Ammon's horn (tissue), 1 donor: ENCODE measurements at places on chromosomes 6 and 20.

DNA sequence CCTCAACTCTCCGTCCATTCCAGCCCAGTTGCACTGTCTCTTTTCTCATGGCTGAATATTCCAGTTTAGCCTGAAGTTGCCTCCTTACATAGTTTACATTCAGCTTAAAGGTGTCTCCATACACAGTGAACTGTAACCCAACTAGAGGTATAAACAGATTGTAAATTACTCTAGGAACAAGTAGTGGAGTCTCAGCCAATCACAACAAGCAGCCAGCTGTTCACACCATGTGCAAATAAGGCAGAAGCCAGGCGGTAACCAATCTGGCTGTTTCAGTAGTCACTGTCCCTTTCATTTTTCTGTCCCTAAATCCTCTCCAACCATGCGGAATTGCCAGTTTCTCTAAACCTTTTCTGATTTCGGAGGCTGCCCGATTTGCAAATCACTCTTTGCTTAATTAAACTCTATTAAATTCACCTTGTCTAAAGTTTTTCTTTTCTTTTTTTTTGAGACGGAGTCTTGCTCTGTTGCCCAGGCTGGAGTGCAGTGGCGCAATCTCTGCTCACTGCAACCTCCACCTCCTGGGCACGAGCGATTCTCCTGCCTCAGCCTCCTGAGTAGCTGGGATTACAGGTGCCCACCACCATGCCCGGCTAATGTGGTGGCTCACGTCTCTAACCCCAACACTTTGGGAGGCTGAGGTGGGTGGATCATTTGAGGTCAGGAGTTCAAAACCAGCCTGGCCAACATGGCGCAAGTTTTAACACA lies 37.6 kb upstream of the GFOD1 start:
- DNase-seq = no peak

DNA sequence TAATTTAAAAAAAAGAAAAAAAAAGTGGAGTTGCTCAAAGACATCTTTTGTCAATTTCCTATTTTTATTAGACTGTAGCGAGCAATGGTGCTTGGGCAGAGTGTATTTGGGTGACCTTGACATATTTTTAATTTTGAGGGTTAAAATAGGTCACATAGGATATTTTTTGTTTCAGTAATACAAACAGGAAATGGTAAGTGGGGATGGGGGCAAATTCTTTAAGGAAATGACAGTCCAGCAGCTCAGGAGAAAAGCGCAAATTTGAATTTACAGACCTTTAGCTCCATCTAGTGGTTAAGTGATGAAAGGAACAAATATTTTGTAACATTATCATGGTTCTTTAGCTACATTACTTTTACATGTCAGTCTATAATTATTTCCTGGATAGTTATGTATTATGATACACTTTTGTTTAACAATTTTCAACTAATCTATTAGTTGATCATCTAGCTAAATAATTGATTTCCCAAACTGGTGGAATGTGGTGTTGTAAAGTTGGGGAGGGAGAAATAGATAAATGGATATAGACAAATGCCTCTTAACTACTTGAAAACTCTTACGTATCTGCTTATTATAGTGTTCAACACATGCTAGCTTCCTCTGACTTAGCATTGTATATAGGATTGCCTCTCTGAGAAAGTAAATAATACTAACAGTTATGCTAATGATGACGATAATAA lies 10.0 kb downstream of the CITED2 start:
- peak; percentile 53 for DNase-seq

DNA sequence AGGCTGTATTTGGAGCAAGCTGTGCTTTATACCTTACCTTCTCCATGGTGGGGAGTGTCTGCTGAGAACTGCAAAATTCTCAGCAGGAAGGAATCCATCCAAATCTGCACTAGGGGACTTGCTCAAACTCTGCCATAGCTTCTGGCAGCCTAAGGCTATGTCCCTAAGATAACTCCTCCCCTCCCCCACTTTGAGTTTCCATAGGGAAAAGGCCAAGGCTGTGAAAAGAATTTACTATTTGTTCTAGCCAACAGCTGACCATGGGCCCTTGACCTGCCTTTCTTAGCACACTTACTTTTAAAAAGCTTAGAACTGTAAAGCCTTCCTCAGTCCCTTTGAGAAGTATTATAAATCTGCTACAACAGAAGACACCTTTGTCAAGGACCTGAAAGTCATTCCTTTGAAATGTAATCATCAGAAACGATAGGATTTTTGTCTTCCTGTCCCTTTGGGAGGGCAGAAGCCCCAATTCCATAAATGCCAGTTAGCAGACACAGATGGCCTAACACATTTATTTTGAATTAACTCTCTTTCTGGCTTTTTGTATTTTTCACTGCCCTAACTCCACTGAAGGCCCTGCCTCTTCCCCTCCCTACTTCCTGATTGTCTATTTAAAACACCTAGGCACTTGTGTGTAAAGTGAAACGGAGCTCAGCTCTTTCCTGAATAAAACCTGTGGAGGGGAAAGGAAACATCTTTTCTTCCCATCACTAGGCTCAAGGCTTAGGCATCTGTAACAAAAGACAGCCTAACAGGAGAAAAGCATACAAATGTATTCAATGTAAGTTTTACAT lies 157.1 kb downstream of the AKAP7 start:
- no peak for DNase-seq

GRCh38 chr6:53344969-53345368 lies 3.8 kb downstream of the ELOVL5 start:
- no peak for DNase-seq

GRCh38 chr6:44061375-44062104 lies 65.7 kb downstream of the MRPL14 start:
- no peak for DNase-seq

- DNase-seq = peak; percentile 62
These were observed 285.4 kb downstream of the THBS2 start for GRCh38 chr6:168968228-168968627.

DNA sequence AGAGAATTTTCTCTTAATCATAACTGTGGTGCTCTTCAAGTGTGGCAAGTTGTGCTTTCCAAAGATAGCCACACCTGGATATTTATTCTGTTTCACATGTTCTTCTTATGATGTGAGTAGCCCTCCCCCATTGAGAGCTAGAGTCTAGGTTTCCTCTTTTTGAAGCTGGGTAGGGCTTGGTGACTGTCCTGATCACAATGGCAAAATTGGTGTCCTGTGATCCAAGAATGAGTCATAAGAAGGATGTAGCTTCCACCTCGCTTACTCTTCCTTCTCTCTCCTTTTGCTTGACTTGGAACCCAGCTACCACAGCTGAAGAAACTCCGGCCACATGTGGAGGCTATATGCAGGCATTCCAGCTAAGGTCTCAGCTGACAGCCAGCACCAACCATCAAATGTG lies 7.4 kb upstream of the IGF2R start:
- no peak for DNase-seq

DNA sequence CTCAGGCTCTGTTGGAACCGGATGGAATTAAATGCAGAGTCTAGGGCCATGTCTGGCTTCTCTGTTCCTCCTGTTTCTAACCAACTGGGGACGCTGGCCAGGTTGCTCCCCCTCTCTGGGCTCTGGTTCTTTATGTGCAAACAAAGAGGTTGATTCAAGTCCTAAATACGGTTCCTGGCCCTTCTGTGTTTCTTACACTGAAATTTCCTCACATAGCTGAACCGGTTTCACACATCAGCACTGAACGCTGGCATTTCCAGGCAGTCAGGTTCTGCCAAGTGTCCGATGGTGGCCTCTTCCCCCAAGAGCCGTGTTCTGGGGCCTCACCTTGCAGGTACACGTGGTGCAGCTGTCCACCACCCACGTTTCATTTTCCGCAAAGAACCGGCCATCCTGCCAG lies 13.5 kb downstream of the THBS2 start:
- peak; percentile 63 for DNase-seq

- peak; percentile 48 for DNase-seq
These were observed 3.0 kb upstream of the FOXO3 start for GRCh38 chr6:108557494-108558371.

- peak; percentile 83 for DNase-seq
These were observed 11.7 kb downstream of the SFT2D1 start for GRCh38 chr6:166330612-166331011.

DNA sequence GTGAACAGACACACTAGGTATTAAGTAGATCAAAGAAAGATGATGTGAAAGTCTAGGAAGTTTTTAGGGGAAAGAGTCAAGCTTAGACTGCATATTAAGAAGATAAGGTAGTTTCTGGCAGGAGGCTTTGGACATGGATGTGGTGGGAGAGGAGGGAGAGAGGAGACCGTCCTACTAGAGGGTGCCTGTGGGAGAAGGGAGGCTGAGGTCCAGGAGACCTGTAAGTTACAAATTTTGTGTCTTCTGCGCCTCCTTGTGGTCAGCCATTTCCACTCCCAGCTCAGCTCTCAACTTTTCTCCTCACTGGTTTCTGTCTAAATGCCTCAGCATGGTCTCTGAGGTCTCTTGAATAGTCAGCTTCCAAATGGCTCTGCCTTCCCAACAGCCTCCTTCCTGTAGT lies 193.5 kb downstream of the UNC5CL start:
- peak; percentile 11 for DNase-seq

DNA sequence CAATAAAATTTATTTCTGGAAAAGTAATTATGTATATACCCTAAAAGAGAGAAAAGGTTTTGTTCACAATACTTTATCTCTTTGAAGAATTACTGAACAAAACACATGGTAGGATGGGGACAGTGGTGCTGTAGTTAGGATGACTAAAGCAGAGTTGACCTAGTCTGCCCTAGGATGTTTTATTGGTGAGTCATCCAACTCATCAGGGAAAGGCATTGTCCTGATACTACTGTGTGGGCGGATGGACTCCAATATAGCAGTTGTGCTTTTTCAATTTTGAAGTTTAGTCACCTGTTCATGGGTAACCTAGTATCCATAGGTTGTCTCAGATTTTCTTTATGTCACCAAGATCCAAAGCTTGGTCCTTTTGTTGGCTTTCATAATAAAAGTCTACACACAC lies 53.3 kb upstream of the EYS start:
- no peak for DNase-seq

DNA sequence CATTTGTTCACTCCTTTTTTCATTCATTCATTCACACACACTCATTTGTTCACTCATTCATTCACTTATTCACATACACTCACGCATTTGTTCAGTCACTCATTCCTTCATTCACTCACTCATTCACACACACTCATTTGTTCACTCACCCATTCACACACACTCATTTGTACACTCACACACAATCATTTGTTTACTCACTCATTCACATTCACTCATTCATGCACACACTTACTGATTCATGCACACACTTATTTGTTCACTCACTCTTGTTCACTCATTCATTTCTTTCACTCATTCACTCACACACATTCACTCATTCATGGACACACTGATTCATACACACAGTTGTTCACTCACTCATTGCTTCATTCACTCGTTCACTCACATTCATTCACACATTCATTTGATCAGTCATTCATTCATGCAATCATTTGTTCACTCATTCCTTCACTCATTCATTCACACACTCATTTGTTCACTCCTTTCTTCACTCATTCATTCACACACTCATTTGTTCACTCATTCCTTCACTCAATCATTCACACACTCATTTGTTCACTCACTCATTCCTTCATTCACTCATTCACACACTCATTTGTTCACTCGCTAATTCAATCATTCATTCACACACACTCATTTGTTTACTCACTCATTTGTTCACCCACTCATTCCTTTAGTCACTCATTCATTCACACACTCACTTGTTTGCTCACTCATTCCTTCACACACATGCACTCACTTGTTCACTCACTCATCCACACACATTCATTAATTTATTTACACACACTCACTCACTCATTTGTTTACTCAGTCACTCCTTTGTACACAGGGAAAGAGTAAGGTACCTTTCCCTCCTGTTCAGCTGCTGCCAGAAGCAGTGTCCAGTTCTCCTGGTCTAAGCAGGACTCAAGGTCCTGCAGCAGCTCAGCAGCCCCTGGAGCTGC lies 50.7 kb upstream of the BHLHE23 start:
- no peak for DNase-seq

DNA sequence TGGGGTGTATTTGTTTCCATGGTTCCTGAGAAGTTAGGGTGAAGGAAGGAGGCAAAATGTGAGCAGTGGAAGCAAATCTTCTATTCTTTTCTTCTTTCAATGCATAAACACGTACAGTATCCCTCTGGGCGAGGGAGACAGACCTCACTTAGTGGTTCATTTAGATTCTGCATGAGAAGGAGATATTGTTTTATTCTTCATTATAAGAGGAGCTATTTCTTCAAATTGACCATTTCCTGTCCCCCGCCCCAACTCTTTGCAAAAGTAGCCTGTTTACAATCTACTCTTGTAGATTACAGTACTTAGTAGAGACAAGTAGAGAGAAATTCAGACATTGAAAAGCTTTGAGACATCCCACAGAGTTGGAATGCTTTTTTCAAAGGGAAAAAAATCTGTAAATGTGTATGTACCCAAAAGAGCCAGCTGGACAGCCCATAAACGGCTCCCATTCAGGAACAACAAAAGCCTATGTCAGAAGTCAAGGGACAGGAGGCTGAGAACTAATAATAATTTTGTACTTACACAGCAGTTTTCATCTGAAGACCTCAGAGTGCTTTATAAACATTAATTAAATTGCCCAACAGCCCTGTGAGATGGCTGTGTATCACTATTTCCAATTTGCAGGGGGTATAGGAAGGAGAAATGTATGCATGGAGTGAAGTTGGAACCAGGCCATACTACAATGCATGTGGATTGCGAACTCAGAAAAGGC lies 23.9 kb downstream of the CD83 start:
- no peak for DNase-seq

DNA sequence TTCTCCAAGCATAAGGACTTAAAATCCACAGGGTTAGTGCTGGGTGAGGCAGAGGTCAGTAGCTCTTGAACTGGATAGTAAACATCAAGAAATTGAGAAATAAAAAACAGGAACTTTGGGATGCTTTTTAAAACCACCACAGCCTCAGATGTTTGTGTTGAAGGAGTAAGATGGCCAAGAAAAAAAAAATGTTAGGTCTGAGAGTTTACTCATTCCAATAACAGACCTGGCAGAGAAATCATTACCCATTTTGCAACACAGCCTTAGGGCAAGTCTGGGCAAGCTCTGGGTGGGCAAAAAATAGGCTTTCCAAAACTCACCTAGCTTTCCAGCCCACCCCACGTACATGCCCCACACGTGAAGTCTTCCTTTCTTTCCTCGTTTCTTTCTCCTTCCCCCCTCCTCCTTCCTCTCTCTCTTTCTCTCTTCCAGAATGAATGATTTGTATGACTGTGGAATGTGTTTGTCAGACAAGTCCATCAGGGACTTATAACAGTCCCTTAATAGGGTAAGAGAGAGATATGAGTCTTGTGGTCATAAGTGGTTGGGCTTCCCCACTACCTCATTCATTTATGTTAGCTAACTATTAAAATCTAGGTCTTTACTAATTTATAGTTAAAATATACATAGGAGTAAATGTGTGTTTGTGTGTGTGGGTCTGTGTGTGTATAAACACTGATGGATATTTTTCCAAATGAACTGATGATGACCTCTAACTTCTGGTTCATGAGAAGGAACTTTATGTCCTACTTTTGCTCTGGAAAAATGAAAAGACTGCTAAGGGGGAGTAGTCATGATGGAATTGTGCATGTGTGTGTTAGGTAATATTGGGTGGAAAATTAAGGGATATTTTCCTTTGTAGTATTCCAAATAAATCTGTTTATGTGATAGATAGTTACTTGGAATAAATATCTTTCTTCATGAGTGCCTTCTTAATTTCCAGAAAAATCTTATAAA lies 18.0 kb upstream of the DSE start:
- DNase-seq = no peak
